Ammon's horn (tissue), 1 donor: ENCODE measurements at places on chromosomes 11 and 22.

DNA sequence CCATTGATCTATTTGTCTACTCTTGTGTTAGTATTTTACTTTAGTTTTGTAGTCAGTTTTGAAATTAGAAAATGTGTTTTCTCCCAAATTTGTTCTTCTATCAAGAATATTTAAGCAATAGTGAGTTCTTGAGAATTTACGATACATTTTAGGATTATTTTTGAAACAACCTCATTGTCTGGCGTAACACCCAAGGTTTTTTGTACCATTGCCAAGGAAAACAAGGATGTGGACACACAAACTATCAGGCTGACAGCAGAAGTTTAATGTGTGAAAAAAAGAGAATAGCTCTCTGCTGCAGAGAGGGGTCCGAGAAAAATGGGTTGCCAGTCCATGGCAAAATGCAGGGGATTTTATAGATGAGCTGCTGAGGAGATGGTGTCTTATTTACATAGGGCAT, 865.1 kb upstream of the CNTN5 start:
- no peak for DNase-seq

DNA sequence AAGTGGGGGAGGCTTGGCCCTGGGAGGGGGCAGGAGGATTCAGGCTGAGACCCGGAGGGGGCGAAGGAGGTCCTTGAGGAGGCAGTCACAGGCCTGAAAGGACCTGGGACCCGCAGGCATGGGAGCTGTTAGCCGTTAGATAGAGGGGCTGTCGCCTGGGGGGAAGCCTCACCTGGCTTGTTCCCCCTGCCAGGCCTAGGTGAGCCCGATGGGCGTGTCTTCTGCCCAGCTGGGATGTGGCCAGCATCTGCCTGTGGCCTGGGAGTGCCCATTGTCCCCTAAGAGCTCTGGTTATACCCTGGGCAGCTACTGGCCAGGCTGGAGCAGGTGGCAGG, 1.8 kb upstream of the DUSP8 start:
- no peak for DNase-seq

GRCh38 chr11:17887779-17888178, 125.1 kb downstream of the SERGEF start:
- DNase-seq = peak; percentile 28

- DNase-seq = no peak
Measured at GRCh38 chr22:23157560-23158515, 12.6 kb downstream of the RAB36 start.

- peak; percentile 77 for DNase-seq
Measured at GRCh38 chr11:19577976-19578619, 134.5 kb upstream of the NAV2 start.

GRCh38 chr11:32092581-32093170, 1.8 kb downstream of the RCN1 start:
- DNase-seq = no peak

DNA sequence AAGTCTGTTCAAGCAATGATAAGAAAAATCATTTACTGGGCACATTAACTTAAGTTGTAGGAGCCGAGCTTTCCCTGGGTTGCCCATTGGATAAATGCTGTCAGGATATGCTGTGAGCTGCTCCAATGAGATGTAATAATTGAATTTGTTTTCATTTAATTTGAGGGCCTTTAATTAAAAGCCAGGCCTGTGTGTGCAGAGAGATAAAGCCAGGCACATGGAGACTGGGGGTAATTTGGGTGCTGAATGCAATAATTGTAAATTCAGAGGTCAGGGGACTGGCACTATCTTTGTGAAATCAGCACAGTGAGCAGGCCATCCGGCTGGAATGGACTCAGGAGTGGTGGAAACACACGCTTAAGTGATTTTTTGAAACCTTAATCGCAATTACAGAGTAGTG, 125.8 kb downstream of the OPCML start:
- DNase-seq = no peak

DNA sequence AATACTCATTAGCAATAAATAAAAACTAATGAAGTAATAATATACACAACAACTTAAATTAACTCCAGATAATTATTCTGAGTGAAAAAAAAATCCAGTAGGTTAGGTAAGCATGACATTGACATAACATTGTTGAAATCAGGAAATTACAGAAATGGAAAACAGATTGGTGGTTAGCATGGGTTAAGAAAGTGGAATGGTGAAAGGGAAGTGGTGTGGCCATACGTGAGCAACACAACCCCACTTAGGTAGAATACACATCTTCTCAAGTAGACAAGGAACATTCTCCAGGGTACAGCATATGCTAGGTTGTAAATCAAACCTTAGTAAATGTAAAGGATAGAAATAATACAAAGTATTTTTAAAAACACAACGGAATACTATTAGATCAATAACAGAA, 30.2 kb upstream of the CLTCL1 start:
- no peak for DNase-seq

DNA sequence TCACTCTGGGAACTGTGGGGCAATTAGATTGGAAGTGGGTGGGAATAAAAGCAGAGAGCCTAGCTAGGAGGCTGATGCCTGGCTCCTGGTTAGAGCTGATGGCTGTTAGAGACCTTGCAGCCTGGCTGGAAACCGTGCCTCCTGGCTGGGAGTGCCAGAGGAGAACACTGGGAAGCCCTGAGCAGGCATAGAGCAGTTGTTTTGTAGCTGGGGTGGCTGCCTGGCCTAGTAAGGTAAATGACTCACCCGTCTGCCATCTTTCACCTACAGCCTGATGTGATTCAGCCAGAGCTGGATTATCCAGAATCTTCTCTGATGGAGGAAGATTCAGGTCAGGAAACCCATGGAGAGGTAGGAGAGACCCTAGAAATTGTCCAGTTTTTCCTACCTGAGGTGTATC, 6.1 kb downstream of the UQCR10 start:
- DNase-seq = no peak

GRCh38 chr11:110038201-110038600, 55.0 kb upstream of the ZC3H12C start:
- no peak for DNase-seq

GRCh38 chr11:82889133-82890001, 10.9 kb downstream of the PRCP start:
- DNase-seq = peak; percentile 57

DNA sequence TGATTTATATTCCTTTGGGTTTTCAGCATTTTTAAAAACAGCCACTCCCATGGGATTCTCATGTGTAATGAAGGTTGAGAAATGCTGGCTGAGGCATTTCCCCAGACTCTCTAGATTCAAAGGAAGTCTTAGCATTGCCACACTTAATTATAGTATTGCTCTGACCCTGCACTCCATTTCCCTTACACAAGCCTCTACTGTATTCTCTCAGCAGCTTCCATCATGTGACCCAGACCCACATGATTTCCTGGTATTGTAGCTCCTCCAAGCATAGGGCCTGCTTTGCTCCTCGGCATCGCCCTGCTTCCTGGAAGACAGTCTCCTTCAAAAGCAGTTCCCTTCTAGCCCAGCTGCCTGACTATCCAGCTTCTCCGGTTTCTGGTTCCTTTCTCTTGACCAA, 261.5 kb downstream of the LARGE1 start:
- no peak for DNase-seq
